ENCODE measurements at places on chromosomes 16 and 17. TPM values are rescaled to one million over a fixed set of nuclear protein-coding genes. Genes with fewer than 3 reads are reported as not detected.

KRTAP9-2 gene
- total RNA-seq, result not detected

- DNase-seq, result no peak
These were observed 142.7 kb upstream of the GNAO1 start for GRCh38 chr16:56048425-56049105.

KIF1C gene
- total RNA-seq, result 212 TPM

GRCh38 chr17:57874434-57875289, 24.8 kb upstream of the MRPS23 start:
- peak; percentile 68 for DNase-seq

DNA sequence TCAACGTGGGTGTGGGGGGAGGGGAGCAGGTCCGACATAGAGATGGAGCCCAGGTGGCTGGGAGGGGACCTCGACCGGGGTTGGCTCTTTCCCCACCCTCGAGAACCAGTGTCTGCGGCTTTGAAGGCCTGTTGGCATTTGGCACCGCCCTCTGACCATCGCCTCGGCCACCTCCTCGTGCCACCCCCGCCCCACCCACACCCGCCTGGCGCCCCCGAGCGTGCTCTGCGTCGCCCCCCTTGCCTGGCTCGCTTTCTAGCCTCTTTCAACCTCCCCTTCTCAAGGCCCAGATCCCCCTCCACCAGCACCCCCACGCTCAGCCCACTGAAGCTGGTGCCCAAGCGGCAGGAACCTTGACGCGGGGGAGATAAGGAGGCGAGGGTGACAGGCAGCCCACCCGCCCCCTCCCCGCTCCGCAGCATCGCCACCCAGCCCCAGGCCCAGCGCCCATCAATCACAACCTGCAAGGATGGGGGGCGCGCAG, 619 bp downstream of the CACNB1 start:
- DNase-seq, result peak; percentile 57
